Activated T-cell treated with anti-CD3 and anti-CD28 coated beads for 4 hours (primary cell): ENCODE measurements at places on chromosomes 3 and 15.

DNA sequence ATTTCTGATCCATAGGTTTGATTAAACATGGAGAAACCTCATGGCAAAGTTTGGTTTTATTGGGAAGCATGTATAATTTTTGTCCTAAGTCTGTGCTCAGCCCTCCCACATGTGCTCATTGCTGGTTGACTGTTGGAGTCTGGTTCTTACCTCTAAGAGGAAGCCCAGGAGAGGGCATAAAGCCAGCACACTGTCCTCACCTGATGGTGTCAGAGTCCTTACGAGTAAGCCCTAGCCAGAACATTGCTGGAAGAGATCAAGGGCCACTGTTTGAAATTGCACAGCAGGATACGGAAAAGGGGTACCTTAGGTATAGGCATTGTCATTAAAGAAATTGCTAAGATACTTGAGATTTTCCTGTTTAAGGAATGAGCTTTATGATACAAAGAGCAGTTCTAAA is 21.3 kb downstream of the MLH1 start:
- no peak for DNase-seq

- DNase-seq: no peak
Measured at GRCh38 chr3:153273767-153274435, 111.9 kb downstream of the RAP2B start.

DNA sequence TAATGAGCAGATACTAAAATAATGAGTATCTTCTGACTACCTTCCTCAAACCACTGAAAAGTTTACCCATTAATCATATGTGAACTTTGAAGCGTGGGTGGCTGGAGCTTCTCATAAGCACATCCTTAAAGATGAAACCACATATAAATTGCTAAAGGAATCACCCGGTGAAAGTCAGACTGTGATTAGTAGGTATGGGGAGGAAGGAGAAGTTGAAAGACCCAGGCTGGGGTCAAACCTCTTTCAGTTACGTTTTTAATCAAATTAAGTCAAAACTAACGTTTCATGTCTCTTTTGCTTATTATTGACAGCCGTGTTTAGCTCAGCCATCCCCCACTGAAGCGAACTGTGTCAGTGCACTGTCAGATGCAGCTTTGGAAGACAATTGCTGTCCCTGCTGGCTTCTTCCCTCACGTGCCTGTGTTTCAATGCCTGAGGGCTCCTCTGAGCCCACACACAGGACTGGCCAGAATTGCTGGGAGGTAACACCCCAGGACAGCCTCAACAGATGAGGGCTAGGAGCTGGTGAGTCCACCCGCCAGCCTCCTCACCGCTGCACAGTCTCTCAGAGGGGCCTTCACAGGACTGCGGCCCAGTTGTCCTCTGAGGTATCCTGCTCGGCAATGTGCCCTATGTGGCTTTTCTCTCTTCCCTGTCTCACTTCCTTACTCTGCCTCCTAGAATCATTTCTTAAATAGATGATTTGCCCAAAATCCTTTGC is 29.3 kb upstream of the SH3BP5 start:
- peak; percentile 11 for DNase-seq

- no peak for DNase-seq
Measured at GRCh38 chr3:127206154-127206553, 13.2 kb downstream of the PRR23E start.

- no peak for DNase-seq
Measured at GRCh38 chr3:143563786-143564185, 284.5 kb downstream of the SLC9A9 start.

GRCh38 chr15:45114076-45114750 is at the start of the genes DUOX2 and DUOXA2:
Gene DUOX2 (minus strand): TSS chr15:45114172. CDS start chr15:45113411, 761 bp downstream.
Gene DUOXA2 (plus strand): TSS chr15:45114326. CDS start chr15:45114606, 280 bp downstream.
- DNase-seq: no peak

- no peak for DNase-seq
Measured at GRCh38 chr3:18680758-18681157, 255.6 kb upstream of the SATB1 start.

DNA sequence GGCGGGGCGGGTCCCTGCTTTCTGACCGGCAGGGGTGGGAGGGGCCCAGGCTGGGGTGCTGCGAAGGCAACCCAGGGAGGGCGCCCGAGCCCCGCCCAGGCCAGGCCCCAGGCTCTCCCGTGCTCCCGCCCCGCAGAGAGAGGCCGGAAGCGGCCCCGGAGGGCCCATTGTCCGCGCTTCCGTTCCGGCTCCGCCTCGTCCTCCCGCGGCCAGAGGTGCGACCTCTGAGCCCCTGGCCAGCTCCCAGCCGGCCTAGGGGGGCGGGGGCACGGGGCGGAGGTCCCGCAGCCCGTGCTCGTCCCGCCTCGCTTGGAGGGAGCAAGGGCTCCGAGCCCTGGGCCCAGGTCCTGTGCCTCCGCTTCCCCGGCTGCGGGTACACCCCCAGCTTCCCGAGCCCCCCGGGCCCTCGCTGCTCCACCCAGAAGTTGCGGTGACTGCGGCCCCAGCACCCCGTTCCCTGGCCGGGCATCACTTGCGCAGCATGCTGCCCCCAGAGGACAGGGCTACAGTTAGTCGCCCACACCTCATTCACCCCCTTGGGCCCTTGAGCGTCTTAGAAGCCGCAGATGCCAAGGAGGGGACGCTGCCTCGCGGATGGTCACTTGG is 20.4 kb upstream of the PLXND1 start:
- DNase-seq: no peak

DNA sequence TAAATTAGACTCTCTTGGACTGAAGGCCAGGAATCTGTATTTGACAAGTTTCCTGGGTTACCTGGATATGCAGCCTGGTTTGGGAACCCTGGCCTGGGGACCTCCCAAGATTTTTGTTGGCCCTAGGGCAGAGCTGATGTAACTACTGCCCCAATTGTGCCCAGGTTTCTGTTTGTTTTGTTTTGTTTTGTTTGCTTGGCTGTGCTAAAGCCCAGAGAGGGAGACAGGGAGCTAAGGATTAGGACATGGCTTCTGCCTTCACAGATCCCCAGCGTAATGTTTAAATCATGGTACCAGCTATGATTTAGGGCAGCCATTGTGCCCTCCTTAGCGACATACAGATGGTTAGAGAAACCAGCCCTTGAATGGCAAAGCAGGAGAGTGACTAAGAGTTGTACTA is 47.6 kb downstream of the ABHD5 start:
- DNase-seq: no peak

DNA sequence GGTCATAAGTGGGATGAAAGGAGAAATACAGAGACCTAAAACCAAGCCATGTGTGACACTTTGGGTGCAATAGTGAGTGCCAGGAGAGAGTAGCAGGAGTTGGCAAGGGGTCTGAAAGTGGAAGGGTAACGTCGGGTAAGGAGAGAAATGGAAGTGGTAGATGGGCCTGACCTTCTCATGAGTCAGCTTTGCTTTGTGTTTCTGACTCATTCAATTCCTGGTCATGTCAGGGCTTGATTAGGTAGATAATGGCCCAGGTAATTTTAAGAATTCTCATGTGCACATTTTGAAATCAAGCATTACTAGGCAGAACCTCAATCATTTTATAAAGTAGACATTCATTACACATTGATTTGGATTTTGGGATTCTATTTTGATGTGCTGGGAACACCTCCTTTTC is 262.5 kb downstream of the SOX2 start:
- DNase-seq: no peak

DNA sequence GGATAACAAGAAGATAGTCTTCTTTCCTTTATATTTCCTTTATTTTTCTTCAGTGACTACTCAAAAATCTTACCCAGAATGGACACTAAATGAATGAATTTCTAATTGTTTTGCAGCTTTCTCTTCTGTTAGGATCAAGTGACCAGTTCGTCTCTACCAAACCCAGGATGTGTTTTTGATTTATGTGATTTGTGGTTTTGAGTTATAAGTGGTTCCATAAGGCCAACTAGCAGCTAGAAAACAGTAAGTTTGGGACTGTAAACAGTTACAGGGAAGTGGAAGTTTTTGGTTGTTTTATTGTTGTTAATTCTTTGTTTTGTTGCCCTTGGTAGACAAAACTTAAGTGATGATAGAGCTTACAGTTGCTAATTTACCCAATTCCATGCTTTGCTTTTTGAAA is 456.5 kb downstream of the IL5RA start:
- DNase-seq: no peak

DNA sequence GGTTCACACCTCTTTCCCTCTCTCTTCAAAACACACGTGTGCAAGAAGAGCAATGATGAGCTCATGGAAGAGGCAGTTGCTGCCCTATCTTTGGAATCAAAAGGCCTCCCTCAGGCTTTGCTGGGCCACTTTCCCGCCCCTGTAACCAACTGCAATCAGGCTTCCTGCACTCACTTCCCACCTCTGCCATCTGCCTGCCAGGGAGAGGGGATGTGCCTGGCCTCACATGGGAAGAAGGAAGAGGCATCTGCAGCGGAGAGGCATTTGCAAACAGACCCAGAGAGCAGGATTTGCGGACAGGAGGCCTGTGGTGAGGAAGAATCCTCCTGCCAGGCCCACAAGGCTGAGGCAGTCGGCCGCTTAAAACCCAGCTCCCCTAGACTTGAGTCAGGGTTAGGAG is 175.6 kb upstream of the ATP10A start:
- no peak for DNase-seq

DNA sequence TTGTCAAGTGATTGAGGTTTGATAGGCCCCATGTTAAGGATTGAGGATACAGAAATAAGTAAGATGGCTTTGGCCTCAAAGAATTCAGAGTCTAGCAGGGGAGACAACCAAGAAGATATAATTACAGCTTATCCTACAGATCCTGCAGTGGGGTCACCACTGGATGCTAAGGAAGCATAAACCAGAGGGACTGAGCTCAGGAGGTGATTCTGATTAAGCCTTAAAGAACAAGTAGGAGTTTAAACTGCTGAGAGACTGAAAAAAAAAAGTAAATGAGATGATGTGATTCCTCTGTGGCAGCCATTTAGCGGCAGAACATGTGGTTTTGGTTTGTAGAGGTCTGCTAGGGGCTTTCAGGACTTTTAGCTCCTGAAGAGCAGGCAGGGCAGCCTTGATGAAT is 72.1 kb upstream of the ROPN1 start:
- DNase-seq: no peak

GRCh38 chr3:55664387-55664786 is 177.3 kb upstream of the WNT5A start:
- DNase-seq: no peak

- no peak for DNase-seq
Measured at GRCh38 chr3:122389197-122389596, 5.2 kb downstream of the FAM162A start.

DNA sequence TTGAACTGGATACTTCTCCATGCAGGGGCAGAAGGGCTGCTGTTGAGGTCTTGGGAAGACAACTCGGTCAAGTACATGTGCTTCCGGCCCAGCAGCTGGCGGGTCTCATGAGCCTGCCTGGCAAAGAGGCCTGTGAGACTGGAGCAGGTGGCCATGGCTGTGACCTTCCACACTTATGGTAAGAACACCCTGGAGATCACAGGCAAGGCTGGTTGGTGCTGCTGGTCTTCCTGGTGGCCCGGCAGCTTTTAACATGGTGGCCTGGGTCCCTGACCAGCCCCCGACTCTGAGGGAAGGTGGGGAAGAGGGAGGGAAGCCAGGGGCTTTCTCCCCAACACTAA is 15.4 kb downstream of the CHRD start:
- no peak for DNase-seq

DNA sequence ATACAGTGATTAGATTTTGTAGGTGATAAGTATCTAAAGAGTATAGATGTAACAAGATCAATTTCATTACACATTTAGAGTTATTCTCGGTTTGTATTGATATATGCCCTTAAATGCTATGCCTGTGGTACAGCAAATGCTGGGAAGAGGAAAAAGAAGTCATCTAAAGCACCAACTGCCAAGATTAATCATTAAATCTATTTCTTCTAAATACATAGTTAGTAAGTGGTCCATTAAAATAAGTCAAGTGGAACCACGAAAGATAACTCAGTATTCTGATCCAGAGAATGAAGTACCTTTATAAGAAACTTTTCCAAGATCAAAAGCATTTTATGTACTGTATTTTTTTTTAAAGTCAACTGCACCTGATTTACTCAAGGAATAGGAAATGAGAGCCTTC is 142.1 kb upstream of the CGNL1 start:
- no peak for DNase-seq

DNA sequence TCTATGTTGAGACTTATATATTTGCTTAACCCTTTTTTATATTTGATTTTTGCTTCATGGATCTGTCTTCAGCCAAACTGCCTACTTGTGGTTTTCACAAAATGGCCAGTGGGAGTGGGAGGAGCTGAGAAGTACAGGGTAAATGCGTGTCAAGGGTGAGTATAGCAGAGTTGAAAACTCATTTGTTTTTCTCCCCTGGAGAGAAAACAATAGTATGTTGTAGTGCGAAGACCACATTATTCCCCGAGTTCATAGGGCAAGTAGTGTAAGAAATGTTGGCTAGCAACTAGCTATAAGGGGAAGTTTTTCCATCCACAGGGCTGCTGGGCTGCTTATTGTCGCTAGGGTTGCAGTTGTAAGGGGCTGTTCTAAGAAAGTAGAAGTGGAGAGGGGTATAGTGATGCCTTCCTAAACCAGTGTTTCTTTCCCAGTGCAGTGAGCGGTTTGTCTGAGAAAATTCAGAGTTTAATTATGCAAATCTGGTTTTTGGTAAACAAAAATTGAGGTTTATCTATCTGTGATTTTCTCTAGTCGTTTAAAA is 153.8 kb upstream of the AZI2 start:
- DNase-seq: no peak

DNA sequence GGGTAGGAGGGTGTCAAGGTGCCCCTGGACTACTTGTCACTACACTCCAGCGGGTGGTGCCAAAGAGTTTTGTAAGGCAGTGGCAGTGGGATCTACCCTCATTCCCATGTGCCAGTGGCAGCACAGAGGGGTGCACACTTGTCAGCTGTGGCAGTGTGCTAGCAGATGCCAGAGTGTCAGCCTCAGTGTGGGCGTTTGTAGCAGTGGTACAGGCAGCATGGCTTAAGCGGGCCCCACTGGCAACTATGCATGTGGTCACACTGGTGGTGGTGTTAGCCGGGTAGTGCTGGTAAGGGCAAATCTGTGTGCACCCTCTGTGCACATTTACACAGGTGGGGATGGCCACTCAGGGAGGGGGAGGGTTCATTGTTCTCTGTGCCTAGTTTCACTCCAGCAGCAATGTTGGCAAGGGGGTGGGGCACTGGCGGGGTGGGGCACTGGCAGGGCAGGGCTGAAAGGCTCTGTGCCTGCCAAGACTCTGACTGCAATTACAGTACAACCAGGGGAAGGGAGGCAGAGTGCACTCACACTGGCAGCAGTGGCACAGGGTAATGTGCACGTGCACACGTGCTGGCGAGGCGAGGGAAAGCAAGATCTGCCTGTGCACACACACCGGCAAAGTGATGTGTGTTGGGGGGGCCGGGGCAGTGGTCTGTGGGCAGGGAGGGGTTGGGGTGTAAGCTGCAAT is 31.8 kb downstream of the MYO9A start:
- DNase-seq: no peak

- no peak for DNase-seq
Measured at GRCh38 chr3:47348411-47349154, 32.2 kb upstream of the PTPN23 start.

DNA sequence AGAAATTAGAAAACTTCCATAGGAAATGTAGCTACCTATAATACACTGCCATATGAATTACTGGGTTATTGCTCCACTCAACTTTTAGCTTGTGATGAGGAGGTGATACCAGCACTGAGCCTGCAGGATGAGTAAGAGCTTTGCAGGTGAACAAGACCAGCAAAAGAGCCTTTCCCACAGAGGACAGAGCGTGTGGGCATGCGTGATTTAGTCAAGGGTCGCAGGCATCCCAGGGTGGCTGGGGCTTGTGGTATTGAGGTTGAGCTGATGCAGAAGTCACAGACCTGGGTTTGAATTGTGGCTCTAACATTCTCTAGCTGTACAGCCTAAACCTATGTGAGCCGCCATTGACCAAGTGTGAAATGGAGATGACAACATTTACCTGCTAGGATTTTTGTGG is 5.6 kb downstream of the NRROS start:
- DNase-seq: no peak

GRCh38 chr3:18507333-18507732 is 82.2 kb upstream of the SATB1 start:
- no peak for DNase-seq

GRCh38 chr15:98850961-98851572 is 156.5 kb downstream of the PGPEP1L start:
- no peak for DNase-seq
